Stimulated activated CD8-positive, alpha-beta memory T cell treated with anti-CD3 and anti-CD28 coated beads, Interleukin-4, amount 100 ng/mL, for 1 hour (primary cell): ENCODE measurements at places on chromosomes 5 and 9.

GRCh38 chr9:129597355-129598088, 23.4 kb downstream of the C9orf50 start:
- DNase-seq = no peak

DNA sequence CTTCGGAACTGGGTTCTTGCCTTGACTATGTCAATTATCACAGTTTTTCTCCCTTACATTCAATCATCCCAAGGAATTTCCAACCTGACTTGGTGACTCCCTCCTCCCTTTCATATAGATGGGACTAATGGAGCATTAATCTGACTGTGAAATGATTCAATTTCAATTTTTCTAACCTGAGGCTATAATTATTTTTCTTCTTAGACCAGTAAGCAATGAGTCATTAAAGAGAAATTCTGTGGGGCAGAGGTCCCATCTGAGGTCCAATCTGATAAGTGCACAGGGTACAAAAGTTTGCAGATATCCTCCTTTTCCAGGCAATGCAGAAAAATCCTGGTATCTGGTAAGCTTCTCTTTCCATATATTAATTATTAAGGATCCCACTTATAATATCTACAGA, 18.9 kb downstream of the PDE4D start:
- no peak for DNase-seq

DNA sequence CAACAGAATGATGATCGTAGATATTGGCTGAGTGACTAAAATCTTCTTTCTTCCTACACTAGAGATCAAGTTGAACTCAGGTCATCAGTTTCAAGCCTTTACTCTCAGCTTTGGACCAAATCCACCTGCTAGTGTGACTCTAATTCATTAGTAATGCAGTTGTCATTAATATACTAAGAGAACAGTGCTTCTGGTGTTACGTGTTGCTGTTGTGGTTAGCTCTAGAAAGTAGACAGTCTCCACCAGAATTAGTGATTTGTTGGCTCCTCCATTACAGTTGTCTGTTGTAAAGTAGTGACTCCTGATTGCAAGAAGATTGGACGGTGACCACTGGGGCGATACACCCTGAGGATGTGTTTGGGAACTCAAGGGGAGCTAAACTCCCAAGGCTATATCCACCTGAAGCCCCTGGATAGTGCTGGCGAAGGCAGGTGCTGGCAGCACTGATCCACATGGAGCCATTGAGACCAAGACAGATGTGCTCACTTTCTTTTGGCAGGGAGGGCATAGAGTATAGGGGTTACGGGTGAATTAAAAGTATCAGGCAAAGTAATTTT, 3.1 kb downstream of the CAMK4 start:
- no peak for DNase-seq

GRCh38 chr5:3592298-3592697, 3.3 kb upstream of the IRX1 start:
- DNase-seq = no peak

- no peak for DNase-seq
Measured at GRCh38 chr5:56251440-56251839, 18.3 kb upstream of the ANKRD55 start.

DNA sequence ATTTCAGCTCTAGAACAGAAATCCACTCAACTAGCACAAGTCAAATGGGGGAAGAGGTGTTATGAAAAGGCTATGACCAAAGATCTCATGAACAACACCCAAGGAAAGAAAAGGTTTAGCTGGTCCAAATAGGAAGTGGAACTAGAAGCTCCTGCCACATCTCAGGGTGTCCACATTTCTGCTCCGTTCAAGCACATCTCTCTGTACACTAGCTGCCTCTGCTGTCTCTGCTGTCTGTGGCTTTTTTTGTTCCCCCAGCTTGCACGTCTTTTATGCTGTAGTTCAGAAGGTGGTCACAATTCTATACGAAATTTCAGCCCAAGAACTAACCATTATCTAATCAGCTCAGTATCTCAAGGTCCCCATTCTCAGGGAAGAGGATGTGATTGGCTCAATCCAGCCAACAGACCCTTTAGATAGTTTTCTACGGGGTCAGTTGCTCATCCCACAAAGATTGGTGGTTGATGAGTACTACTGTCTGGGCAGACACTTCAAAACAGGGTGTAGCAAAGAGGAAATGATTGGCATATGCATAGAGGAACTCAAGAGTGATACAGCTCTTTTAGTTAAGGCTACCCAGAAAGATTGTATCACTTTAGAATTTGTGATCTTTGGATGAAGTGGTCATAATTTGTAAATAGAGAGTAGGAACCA, 44.0 kb downstream of the FANCC start:
- no peak for DNase-seq
